CD4-positive, alpha-beta T cell treated with Interleukin-17A for 1 hour (primary cell): ENCODE measurements at places on chromosomes 16 and 17.

- no peak for DNase-seq
Measured at GRCh38 chr17:69588827-69589239, 174.3 kb downstream of the MAP2K6 start.

DNA sequence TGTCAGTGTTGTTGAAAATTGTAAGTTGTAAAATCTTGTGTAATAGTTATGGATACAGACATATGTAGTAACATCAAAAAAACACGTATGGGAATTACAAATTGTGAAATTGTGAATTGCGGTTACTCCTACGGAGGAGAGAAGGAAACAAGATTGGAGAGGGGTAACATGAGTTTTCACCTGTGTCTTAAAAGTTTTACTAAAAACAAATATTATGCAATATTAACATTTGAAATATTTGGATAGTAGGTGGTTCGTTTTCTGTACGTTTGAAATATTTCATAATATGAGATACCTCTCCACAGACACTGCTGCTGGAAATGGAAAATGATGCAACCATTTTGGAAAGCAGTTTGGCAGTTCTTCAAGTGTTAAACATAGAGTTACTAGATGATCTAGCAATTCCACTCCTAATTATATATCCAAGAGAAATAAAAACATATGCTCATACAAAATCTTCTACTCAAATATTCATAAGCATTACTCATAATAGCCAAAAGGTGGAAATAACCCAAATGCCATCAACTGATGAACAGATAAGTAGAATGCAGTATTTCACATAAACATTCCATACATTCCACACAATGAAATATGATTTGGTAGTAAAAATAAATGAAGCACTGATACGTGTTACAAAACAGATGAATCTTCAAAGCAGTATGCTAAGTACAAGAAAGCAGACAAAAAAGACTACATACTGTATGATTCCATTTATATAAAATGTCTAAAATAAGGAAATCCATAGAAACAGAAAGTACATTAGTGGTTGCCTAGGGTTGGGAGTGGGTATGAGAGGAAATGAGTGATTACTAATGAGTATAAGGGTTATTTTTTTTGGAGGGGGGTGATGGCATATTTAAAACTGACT lies 40.7 kb upstream of the ABCA10 start:
- no peak for DNase-seq

DNA sequence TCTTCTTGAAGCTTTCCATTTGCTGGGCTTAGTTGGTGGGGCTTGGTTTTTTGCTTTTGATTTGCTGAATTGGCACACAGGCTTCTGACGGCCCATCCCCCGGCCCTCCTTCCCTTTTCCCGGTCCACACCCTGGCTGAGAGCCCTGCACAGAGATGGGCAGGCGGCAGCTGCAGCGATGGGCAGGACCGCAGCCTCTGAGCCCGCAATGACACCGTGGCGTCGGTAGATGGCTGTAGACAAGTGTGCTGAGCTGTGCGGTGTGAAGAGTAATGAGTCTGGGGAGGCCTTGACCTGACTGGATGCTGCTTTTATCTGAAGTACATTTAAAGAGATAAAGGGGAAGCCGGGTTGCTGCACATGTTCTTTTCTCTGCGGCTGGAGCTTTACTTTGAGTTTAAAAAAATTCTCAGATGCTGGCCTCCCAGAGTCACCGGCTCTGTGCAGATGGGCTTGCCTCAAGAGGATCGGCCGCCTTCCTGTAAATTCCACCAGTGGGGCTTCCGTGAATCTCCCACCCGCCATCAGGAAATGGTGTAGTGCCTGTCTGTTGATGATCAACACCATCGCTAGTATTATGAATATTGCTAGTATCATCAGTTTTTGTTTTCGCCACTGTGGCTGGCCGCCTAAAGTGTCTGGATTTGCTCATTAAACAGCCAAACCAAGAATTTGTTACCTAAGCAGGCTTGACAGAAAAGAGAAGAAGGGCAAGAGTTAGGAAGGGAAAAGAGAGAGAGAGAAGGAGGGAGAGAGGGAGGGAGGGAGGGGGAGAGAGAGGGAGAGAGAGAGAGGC lies 245.6 kb upstream of the RBFOX1 start:
- no peak for DNase-seq

- no peak for DNase-seq
Measured at GRCh38 chr17:6677158-6677831, 25.7 kb downstream of the C17orf100 start.

DNA sequence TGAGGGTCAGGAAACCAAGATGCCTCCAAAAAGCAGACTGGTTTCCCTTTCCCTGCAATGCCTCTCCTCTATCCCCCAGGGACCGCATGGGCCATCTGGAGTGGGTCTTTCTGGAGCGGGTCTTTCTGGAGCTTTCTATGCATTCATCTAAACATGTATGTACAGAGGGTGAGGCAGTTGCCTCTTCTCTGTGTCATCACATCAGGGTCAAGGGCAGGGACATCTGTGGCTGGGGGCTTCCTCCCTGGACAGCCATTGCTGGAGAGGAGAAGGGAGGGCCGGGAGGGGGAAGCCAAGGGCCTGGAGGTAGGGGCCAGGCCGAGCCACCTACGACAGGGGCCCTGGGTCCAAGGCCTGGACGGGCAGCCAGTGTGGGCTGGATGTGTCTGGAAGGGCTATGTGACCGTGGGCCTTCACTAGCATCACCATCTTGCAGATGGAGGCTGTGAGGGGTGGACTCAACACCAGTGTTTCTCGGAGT lies 840 bp downstream of the ADCY7 start:
- no peak for DNase-seq

DNA sequence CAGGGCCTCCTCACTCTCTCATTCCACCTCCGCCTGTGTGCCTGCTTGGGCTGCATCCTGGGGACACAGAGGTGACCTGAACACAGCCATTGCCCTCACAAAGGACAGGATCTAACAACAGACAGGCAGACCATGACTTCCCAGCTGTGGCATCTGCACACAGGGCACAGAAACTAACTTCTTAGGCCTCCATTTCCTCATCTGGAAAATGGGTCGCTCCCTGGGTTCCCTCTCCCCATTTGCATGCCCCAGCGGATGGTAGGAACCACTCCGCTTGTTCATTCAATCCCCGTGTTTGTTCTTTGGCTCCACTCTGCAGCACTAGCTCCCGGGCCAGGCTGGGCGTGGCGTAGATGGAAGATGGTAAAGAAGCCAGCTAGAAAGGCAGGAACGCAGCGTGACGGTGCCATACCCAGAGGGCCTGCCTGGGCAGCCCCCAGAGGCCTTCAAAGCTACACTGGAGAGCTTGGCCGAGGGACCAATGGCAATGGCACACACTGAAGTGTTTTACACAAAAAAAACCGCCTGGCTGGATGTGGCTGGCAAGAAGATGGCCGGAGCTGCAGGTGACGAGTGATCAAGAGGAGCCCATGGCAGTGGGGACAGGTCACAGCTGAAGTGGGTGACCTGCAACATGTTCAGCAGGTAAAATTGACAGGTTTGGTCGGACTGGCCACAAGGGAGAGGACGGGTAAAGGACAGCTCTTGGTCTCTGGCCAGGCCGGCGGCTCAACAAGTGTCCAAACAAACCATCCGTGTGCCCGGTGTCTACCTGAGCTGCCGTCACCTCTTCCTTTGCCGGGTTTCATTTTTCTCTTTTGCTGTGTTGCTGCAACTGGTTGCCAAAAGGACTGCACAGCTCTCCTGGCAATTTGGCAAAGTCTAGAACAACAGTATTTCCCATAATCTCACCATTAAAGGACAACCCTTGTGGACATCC lies 66.9 kb downstream of the SOCS1 start:
- DNase-seq: no peak

- peak; percentile 68 for DNase-seq
Measured at GRCh38 chr16:30567160-30567990, 4.1 kb downstream of the ZNF688 start.

GRCh38 chr16:49419006-49419405 lies 45.4 kb downstream of the C16orf78 start:
- DNase-seq: no peak

GRCh38 chr16:29028457-29029167 lies 43.8 kb downstream of the LAT start:
- DNase-seq: no peak

GRCh38 chr17:49022391-49022941 lies 25.3 kb downstream of the IGF2BP1 start:
- no peak for DNase-seq

- DNase-seq: no peak
Measured at GRCh38 chr17:53313746-53314145, 509.0 kb upstream of the KIF2B start.

- no peak for DNase-seq
Measured at GRCh38 chr16:66446737-66447136, 19.6 kb downstream of the BEAN1 start.

DNA sequence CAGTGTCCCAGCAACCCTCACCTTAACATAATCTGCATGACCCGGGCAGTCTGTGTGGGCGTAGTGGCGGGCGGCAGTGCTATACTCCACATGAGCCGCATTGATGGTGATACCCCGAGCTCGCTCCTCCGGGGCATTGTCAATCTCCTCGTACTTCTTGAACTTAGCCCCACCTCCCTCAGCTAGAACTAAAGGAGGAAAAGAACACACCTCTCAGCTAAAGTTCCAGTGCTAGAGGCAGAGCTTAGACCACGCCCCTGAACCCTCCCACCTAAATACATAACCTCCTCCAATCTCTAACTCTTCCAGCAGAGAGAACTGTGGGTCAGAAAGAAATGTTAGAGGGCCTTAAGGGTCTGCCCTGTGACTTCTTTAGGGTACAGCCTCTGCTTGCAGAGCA lies 855 bp downstream of the TUFM start:
- DNase-seq: peak; percentile 36

GRCh38 chr17:47701608-47702007 lies 7.6 kb downstream of the TBKBP1 start:
- no peak for DNase-seq
